ENCODE measurements at places on chromosomes 2 and 18.

- no peak for DNase-seq
These were observed 263.2 kb downstream of the TMEM182 start for GRCh38 chr2:103025056-103025455.

GRCh38 chr18:48905513-48905912 is 45.3 kb downstream of the SMAD7 start:
- DNase-seq: no peak

- no peak for DNase-seq
These were observed 338.7 kb downstream of the HRH4 start for GRCh38 chr18:24799176-24799575.

GRCh38 chr2:127577208-127577475 is 41.7 kb downstream of the MYO7B start:
- DNase-seq: peak; percentile 15

DNA sequence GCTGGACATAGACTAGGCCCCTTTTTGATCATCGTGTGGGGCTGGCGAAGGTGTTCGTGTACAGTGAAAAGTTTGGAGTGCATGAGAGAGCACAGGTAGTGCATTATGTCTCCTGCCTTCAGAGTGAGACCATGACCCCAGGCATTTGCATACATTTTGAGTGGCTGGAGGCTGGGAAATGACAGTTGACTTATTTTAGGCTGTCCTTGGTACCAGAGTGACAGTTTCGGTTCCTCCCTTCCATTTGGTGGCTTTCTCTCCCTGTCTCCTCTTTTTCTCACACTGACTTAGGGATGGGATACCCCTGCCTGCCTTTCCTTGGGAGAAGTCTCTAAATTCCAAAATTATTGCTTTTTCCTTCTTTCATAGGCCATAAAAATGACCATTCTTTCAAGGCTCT is 20.1 kb downstream of the SERPINB12 start:
- DNase-seq: no peak

- DNase-seq: no peak
These were observed 55.3 kb downstream of the CAB39 start for GRCh38 chr2:230767862-230768388.

GRCh38 chr2:177038787-177039484 is 173.7 kb upstream of the HNRNPA3 start:
- DNase-seq: no peak

- DNase-seq: no peak
These were observed 87.7 kb downstream of the EXOC6B start for GRCh38 chr2:72738096-72738495.

GRCh38 chr2:20604951-20605381 is 45.9 kb downstream of the HS1BP3 start:
- peak; percentile 68 for DNase-seq

- DNase-seq: no peak
These were observed 32.3 kb downstream of the ITSN2 start for GRCh38 chr2:24328010-24328409.

DNA sequence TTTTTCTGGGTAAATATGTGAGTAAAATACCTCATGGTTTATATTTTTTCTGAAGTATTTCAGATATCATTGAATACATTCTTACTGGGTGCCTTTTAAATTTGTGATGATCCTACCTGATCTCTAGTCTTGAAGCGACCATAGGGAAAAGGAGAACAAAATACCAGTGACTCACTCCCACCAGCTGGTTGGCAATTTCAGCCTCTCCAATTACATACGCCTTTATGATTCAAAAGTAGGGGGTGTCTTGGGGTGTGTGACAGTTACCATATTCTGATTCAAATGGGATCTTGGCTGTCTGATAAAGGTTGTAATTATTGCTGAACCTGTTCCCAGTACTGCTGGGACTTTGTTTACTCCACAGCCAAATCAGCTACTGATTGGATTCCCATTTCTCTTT is 175.9 kb upstream of the NXPH2 start:
- no peak for DNase-seq

DNA sequence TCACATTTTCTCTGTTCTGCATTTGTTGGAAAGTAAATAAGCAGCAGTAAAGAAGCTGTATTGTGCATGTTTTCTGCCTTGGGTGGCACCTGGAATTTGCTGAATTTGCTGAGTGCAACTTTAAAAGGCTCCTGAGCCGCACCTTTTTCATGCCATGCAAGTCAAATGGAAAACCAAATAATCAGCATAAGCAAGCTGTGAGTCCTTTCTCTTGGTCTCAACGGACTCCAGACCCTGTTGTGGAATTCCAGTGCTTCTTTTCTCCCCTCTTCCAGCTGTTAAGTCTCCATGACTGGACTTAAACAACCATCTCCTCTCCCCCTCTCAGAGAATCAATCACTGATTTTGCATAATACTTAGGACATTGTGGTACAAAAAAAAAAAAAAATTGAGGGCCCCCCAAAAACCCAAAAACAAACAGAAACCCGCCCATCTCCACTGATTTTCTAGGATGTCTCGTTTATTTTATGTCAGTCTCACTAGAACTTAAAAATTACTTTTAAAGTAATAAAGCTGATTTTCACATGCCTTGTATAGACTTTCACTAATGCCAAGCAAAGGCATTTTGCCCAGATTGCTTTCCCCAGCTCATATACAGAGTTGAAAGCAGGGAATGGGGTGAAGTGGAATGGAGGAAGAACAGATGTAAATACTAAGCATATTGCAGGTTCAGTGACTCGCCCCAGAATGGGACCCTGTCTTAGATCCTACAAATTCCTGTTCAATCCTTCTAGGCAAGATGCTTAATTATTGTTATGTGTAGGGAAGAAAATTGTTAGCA is 5.1 kb upstream of the CETN1 start:
- no peak for DNase-seq

DNA sequence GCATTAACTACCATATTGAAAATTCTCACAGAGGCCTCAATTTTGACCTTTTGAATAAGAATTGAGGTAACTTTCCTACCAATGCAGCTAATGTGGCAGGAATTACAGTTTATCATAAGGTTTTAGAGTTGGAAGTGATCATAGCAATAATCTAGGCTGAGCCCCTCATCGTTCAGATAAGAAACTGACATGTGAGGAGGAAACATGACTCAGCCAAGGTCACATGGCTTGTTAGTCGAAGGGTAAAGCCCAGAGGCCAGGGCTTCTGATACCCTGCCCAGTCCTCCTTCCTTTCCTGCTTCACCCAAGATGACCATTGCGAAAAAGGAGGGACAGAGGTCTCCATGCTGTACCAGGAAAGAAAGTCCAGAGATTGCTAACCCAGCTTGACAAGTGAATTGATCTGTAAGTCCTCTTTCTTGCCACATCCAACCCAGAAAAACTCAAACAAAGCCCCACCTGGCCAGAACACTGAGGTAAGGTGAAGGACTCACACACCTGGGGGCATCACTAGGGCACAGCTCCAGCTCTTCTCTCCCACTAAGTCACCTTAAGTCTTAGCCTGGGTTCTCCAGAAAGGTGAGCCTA is 174.8 kb downstream of the EN1 start:
- DNase-seq: no peak

DNA sequence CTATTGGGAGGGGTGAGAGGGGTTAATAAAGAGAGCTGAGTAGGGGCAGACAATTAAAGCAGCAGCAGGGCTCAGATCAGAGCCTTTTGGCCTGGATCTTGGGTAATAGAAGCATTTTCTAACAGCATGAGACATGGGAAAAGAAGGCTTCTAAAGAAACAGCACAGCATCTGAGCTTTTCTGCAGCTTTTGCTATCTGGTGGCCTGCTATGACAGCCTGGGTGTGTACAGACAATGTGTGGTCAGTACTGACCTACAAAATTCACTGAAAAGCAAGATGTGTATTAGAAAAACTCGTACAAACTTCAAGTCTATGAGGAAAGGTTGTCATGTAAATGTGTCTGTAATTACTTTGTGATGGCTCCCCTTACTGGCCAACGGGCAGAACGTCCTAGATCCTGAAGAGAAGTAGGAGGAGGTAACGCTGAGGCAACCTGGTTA is 95.6 kb downstream of the GALNT3 start:
- DNase-seq: no peak

- peak; percentile 77 for DNase-seq
These were observed 33.6 kb upstream of the RNF149 start for GRCh38 chr2:101341901-101342624.

DNA sequence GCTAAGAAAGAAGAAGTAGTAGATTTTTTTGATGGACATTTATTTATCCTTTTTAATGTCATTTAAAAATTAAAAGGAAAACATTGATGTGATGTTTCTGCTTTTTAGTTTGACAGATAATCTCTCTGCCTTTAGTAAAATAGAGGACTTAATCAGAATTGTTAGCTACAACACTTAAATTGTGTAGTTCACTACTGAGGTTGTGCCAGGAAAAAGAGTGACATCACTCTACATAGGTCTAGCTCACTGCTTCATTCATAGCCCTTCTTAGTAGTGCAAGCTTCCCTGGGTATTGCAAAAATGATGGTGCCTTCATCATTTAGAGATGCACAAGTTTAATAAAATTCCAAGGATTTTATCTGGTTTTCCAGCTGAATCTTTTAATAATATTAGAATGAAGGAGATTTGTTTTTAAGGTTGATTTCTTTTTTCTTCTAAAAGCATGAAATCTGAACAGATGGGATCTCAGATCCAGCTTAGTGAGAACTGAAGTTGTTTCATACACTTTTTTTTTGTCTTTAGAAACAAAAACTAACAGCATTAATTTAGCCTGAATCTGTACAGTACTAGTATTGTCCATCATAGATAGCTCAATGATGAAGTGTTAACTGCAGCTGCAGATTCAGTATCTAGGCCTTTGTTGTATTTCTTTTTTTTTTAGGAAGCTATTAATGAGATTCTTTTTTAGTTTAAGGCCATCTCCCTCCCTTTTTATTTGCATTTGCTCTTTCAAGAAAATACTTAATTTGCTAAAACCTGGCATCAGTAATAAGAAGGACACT is 20.6 kb upstream of the TMEFF2 start:
- no peak for DNase-seq

DNA sequence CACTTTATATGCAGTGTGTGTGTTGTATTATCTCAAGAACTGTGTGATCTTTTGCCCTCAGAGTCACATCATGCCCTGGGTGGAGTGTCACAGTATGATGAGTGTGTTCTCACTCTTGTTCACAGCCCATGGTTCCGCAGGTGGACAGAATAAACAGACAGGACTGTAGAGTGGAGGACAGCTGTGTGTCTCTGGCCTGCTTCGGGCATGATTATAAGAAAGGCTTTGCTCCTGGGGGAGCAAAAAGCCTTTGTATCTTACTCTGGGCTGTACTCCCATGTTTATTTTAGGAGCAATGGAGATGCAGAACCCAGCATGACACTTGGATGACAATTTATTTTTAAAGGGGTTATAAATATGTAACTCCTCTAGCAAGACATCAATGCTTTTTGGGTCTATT is 371.7 kb upstream of the MEX3C start:
- no peak for DNase-seq

- no peak for DNase-seq
These were observed 294.4 kb upstream of the CHAC2 start for GRCh38 chr2:53473236-53473635.

DNA sequence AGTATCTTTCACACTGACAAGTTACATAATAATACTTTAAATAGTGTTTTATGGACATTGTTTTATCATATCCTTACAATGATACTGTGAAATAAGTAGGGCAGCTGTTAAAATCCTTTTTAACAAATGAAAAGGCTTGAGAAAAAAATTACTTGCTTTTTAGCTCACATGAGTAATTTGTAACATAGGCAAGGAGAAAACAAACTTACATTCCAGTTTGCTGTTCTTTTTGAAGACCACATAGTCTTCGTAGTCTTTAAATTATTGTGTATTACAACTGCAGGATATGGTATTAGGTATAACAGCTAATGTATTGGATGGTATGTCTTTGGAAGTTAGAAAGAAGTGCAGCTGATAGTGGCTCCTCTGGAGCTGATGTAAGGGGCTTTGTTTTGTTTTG is 130.8 kb downstream of the COMMD1 start:
- no peak for DNase-seq

DNA sequence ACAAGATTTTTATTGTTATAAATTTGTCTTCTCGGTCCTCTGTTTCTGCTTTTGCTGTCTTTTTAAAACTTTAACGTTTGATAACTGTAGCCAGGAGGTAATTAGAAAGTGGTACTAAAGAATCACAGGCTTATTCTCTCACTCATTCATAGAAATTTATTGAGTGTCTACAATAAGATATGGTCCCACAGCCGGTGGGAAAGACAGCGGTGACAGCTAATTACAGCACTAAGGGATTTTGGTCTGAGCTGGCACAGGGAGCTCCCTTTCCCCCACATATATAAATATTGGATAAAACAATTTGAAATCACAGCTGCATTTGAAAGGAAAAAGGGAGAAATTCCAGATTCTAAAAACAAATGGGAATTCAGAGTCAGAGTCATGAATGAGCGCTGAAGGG is 93.1 kb upstream of the CAPN13 start:
- DNase-seq: no peak

DNA sequence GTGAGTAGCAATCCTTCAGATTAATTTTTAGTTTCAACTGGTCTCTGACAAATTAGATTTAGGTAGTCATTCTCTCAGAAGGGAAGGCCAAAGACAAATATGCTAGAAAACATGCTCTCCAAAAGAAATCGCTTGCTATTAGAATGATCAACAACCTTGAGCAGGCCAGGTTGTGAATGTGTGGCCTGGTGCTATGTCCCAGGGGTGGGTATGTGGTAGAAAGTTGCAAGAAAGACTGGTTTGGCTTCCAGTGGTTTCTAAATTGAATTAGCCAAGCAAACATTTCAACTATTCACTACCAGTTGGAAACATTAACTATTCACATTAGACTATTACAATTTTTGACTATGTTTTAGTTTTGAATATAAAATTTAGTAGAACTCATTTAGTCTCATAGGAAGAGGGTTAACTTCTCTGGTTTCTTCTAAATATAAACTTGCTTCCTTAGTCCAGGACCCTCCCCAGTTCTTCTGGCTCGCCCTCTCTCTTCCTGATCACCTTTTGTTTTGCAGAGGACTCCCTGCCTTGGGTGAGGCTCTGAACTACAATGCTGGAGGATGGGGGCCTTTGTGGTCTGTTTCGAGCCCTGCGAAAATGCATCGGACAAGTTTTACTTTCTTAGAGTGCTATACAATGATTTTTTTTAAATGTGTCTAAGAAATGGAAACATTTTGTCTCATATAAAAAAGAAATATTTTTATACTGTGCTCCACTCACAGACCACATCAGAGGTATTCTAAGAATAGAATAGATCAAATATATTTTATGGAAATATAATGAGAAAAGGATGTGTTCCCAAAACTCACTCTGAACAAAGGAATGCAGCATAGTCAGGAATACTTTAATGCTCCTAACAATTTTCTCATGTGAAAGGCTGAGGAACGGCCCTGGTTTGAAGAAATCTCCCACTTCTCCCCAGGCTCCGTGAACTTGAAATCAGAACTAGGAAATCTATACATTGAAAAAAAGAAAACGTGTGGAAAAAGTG is 375.0 kb upstream of the ZEB2 start:
- DNase-seq: no peak

- no peak for DNase-seq
These were observed 16.3 kb downstream of the MFSD2B start for GRCh38 chr2:24026233-24026632.

DNA sequence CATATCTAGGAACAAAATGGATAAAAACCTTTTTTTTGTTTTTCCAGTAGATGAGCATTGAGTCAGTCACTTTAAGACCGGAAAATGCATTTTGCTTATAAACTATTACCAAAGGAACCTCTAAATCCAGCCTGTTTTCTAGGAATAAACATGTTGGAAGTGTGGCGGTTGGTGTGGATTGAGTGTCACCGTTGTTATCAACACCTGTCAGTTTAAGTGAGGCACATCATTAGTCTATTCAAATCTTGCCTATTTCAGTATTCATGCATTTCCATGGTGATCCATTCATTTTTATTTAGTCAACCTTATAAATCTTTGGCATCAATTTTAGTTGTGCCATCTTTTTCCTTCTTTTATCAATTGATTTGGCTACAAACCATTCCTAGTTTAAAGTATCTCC is 3.3 kb downstream of the KLHL29 start:
- no peak for DNase-seq

- no peak for DNase-seq
These were observed 84.8 kb upstream of the RASGRP3 start for GRCh38 chr2:33391529-33392255.
